A673 (cell line): ENCODE measurements at places on chromosomes 4 and X.

- no peak for DNase-seq
Observed at GRCh38 chr4:63492515-63492914, 916.7 kb downstream of the TECRL start.

DNA sequence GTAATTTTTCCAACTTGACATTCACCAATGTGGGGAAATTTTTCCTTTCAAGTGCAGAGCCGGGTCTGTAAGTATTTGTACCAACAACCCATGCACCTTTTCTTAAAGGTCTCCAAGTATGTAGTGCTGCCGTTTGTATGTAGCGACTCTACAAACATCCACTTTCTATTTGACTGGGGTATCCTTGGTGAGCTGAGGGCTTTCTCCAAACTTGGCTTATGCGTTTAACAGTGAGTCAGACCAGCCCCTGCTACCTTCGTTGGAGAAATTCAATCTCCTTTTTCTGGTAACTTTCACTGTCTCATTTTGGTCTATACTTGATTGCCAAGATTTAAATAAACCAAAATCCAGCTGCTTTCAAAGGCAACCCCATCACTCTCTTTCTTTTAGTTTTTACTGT, 34.9 kb downstream of the MGST2 start:
- no peak for DNase-seq

GRCh38 chrX:117959045-117959444, 157.6 kb downstream of the KLHL13 start:
- no peak for DNase-seq

GRCh38 chr4:38815885-38816782, 11.5 kb upstream of the TLR1 start:
- DNase-seq = no peak

- no peak for DNase-seq
Observed at GRCh38 chr4:42923431-42923830, 30.9 kb downstream of the GRXCR1 start.

- no peak for DNase-seq
Observed at GRCh38 chr4:2859514-2859913, 15.9 kb downstream of the ADD1 start.

DNA sequence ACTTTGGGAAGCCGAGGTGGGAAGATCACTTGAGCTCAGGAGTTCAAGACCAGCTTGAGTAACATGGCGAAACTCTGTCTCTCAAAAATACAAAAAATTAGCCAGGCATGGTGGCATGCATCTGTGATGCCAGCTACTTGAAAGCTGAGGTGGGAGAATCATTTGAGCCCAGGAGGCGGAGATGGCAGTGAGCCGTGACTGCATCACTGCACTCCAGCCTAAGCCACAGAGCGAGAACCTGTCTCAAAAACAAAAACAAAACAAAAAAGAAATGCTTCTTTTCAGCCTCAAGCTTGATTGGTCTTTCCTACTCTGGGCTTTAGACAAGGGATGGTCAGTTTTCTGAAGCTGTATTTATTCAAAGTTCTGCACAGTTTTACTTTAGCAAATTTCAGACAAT, 15.8 kb upstream of the DHRSX start:
- no peak for DNase-seq

DNA sequence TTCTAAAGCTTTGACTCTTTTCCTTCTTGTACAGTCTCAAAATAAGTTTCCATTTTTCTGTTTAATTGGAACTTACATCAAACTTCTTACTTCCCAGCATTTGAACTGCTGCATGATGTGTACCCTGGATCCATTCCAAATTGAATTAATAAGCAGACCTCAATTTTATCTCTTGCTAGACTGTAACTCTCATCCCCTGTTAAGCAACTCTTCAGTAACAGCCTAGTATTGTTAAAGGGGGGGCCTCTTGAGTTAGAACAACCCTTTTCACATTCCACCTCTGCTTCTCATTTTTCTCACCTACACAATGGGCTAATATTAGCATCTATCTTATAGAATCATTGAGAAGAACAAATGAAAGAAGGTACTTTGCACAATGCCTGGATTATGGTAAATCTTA, 169.4 kb downstream of the IL1RAPL1 start:
- DNase-seq = no peak

DNA sequence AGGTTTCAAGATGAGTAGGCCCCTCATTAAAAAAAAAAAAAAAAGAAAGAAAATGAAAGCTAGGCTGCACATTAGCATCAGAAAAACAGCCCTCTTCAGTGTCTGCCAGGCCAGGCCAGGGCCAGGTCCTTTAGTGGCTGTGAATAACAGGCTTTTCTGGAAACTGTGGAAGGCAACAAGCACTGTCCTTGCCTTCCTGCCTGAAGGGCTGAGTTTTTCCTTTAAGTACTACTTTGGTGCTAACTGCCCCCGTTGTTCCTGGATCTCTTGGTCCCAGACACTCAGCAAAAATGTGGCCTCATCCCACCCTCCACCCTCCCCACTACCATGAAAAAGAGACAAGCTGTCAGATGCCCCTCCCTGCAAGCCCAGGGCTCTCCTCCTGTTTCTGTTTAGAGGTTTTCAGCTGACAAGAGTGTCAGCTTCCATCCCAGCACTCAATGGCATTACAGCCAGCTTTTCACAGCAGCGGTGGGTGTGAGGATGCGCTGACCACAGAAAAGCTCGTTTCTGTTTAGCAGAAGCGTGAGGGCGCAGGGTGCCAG, 174.2 kb downstream of the NHS start:
- no peak for DNase-seq

- DNase-seq = no peak
Observed at GRCh38 chr4:139933104-139933503, 220.9 kb downstream of the MAML3 start.

GRCh38 chr4:31104043-31104442, 383.9 kb downstream of the PCDH7 start:
- no peak for DNase-seq

- DNase-seq = no peak
Observed at GRCh38 chrX:68832101-68832416, 3.2 kb downstream of the EFNB1 start.

DNA sequence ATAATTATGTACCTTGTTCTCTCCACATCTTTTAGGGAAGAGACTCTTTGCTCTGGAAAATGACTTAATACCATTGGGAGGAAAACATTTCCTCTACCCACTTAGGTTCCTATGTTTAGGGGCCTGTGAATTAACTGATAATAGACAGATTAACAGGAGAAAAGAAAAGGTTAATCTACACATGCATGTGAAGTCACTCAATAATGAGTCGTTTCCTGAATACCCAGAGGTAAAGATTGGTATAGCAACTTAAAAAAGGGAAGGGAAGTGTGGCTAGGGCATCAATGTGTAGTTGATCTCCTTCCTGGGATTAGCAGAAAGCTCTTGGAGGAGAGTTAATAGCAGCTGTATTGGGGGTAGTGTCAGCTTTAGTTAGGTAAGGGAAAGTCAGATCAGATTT, 419.5 kb upstream of the ATOH1 start:
- DNase-seq = peak; percentile 33

DNA sequence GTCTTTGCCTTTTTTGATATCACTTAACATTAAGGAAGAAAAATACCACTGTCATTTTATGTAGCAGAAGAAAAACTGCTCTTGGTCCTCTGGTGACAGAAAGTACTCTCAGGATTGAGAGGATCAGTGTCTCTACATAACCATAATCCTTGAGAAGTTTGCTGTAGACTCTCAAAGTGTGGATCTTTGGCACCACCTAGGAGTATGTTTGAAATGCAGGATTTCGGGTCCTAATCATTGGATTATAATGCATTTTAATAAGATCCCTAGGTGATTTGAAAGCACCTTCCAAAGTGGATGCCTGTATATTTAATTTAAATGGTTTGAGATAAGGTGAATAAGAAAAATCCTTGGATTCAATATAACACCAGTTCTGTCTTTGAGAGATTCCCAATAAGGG, 23.2 kb downstream of the MOB1B start:
- DNase-seq = no peak

- DNase-seq = no peak
Observed at GRCh38 chr4:89247951-89248350, 59.6 kb downstream of the GPRIN3 start.

- DNase-seq = no peak
Observed at GRCh38 chr4:83852085-83852451, 316.2 kb downstream of the GPAT3 start.

- DNase-seq = no peak
Observed at GRCh38 chr4:7027913-7028312, 15.3 kb upstream of the TADA2B start.

DNA sequence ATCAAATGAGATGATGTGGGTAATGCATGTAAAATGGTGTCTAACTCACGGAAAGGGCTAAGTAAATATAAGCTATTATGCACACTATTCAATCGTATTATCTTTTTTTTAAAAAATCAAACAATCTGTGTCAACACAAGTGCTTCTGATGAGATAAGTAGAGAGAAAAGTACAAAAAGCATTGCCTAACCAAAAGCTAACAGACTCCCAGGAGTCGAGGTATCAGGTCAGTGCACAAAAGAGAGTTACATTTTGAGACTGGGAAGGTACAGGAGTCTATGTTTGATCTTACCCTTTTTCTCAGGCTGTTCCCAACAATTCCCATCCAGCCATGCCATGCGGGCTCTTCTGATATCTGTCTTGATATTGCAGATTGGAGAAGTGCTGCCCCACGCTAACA, 203.3 kb upstream of the ZIC3 start:
- DNase-seq = no peak

DNA sequence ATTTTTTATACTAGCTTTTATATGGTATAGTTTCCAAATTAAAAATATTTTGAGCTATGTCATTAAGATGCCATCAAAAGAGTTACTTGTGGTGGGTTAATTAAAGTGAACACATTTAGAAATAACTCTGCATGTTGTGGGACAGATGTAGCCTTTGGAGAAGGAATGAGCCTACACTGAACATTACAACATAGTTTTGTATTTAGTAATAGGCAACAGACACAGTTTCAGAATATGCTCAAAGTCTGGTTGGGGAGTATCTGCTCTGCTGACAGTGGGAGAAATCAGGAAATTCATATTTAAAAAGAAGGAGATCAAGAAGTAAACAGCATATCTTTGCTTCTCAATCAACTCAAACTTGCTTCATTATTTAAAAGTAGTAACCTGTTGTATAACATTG, 23.7 kb downstream of the EMCN start:
- no peak for DNase-seq

DNA sequence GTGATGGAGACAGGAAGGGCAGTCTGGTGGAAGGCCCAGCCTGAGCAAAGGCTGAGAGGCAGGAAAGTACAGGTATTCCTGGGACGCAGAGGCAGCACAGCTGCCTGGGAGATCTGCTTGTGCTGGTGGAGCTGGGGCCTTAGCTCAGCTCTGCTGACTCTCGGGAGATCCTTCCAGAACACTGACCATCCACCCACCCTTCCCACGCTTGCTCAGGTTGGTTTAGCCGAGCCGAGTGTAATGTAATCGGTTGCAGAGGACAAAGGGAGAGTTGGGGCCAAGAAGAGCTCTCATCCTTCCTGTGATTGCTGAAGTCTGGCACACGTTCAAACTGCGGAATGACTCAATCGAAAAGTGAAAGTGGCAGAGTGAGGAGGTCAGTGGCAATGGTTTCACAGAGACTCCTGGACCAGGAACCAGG, 43.1 kb upstream of the GPR78 start:
- DNase-seq = peak; percentile 59

GRCh38 chrX:69231903-69232302, 66.7 kb upstream of the PJA1 start:
- no peak for DNase-seq

GRCh38 chr4:86388252-86388651, 28.4 kb upstream of the MAPK10 start:
- no peak for DNase-seq

- DNase-seq = no peak
Observed at GRCh38 chrX:20433388-20433775, 166.7 kb upstream of the RPS6KA3 start.

DNA sequence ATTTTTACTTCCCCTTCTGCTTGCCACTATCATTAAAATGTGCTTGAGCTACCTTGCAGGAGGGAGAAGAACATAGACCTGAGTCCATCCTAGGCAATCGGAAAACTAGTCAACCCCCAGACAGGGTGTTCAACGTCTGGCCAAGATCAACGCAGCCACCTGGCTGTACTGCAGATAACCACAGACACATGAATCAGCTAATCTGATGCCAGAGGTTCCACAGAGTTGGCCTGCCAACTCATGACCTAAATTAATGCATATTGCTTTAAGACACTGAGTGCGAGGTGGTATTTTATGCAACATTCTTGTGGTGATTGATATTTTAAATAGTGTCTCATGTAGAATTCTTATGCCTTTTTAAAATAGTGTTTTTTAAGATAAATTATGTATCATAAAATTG, 1283.8 kb upstream of the PABPC4L start:
- no peak for DNase-seq

- peak; percentile 14 for DNase-seq
Observed at GRCh38 chr4:108483079-108483478, 137.3 kb upstream of the RPL34 start.

DNA sequence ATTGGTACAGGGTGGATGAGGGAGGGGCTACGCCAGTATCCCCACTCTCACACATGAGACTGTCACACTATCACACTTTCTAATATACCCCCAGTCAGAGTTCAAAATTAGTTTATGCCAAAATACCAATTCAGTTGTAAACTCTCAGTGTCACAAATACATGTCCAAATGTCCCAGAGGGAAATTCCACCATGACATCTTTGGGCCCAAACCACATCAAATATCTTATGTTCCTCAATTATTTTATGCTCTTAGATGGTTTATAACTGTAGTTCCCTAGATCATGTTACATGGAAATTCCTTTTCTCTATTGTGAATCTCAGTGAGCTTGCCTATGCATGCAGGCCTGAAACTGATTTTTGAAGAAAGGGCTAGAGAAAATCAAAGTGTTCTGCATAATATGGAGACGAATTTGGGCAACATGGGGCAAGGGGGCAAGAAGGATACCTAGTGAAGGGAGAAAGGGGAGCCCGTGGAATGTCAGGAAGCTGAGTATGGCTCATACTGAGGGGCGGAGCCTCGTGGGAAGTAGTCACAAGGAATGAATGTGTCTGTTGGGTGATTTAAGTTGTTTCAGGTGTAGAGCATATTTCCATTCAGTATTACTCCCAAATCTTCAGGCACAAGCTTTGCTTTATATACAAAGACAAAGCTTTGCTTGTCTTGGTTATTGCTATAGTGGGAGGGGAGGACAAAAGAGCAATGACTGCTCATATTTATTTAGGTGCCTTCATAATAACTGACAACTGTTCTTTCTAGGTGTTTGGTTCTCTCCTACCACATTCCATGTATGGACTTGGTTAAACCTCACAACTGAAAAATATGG, 40.8 kb downstream of the CLNK start:
- no peak for DNase-seq

- peak; percentile 66 for DNase-seq
Observed at GRCh38 chrX:47662144-47662657, 3.2 kb upstream of the UXT start.

DNA sequence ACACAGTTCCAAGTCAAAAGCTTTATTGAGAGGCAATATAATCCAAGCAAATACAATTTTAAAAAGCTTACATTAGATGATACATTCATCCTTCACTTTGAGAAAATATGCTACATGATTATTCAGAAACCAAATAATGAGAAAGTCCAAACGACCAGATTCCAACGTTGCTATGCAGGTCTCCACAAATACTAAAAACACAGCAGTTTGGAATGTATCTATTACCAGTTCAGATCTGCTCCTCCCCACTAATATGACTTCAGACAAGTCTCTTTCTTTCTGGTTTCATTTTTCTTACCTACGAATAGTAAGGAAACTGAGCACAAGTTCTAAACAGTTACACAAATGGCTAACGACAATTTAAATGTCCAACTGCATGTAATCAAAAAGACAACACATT, 9.5 kb downstream of the NAF1 start:
- no peak for DNase-seq
